Tibial artery (tissue), 4 donors: ENCODE measurements at places on chromosomes 5 and 9.

- H3K27ac ChIP-seq: no peak overlapping the region
- no peaks in the 10 kb centered on the region for H3K27me3 ChIP-seq
- no peak for DNase-seq
- no peaks in the 10 kb centered on the region for H3K36me3 ChIP-seq
- H3K4me1 ChIP-seq: no peaks in the 10 kb centered on the region
These were observed 67.2 kb upstream of the CCDC152 start for GRCh38 chr5:42689391-42689790.

- H3K4me3 ChIP-seq: no peak overlapping the region
- H3K4me1 ChIP-seq: no peaks in the 10 kb centered on the region
- no peak overlapping the region for H3K27ac ChIP-seq
- H3K27me3 ChIP-seq: no peaks in the 10 kb centered on the region
- H3K36me3 ChIP-seq: no peaks in the 10 kb centered on the region
These were observed 157.1 kb downstream of the ATP10B start for GRCh38 chr5:160694896-160695295.

DNA sequence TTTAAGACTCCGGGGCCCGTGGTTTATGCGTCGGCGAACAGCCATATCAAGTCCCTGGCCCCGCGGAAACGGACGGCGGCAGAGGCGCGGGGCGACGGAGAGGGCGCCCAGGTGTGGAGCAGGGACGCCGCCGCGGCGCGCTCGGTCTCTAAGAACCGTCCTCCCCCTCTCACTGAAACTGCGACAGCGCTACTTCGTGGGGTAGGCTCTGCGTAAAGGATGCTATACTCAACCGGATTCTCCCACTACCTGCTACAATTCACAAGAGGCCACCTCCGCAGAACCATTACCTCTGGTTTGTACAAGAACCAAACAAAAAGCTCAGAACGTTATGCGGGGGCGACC, 404 bp downstream of the MRNIP start:
- peak; percentile 38 for DNase-seq
- peaks cover 18% of the 10 kb centered on the region for H3K36me3 ChIP-seq
- peak overlapping the region; percentile 93 for H3K4me3 ChIP-seq
- peak overlapping the region; percentile 91 for H3K27ac ChIP-seq
- no peaks in the 10 kb centered on the region for H3K27me3 ChIP-seq

DNA sequence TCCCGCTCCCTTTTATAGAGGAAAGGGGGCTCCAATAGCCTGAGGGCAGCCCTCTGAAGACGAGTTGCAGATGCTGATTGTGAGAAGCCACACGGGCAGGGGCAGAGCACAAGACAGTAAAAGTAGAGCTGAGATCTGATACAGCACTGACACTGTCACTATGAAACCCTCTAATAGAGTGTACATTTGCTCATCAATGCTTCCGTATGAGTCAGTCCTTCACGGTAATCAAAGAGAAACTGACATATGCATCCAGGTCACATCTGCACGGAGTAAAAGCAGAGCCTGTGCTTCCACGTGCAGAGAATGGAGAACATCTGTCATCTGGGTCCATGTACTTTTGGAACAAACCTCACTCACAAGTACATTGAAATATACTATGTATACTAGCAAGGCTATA, 60.6 kb upstream of the TMEM215 start:
- H3K4me3 ChIP-seq: no peak overlapping the region
- no peaks in the 10 kb centered on the region for H3K4me1 ChIP-seq
- no peaks in the 10 kb centered on the region for H3K27me3 ChIP-seq
- H3K27ac ChIP-seq: no peak overlapping the region

DNA sequence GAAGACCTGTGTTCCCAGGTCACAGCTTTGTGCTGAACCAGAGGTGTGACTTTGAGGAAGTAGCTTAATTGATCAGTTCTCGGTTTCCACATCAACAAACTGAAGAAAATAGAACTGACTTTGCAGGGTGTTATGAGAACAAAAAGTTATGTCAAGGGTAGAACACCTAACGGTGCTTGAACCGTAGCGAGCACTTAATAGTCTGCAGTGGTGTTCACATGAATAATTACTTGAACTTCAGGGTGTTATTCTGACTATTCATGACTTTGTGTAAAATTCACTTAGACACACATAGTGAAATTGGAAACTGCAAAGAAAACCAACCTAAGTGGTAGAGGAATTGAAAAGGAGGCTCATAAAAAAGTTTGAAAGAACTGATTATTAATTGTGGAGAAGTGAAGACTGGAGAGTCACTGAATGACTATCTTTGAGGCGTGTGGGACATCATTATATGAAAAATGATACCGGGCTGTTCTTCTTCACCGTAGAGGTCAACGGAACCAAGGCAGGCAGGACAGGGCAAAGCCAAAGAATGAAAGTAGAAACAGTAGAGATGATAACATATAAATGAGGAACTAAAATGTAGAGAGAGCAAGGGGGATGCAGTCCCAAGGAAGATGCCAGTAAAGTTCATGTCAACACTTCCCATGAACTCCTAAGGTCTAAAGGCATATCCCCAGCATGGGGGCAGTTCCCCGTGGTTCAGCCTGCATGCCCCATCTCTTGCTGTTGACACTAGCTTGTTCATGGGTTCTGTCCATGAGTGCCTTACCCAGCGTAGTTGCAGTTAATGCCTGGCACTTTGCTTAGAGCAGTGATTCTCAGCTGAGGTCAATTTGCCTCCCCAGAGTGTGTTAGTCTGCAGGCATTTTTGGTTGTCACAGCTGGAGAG, 118.7 kb downstream of the ZNF462 start:
- H3K4me3 ChIP-seq: no peak overlapping the region
- H3K4me1 ChIP-seq: no peaks in the 10 kb centered on the region
- H3K27ac ChIP-seq: no peak overlapping the region
- no peaks in the 10 kb centered on the region for H3K27me3 ChIP-seq
- H3K36me3 ChIP-seq: peaks cover 8% of the 10 kb centered on the region
- no peak for DNase-seq

DNA sequence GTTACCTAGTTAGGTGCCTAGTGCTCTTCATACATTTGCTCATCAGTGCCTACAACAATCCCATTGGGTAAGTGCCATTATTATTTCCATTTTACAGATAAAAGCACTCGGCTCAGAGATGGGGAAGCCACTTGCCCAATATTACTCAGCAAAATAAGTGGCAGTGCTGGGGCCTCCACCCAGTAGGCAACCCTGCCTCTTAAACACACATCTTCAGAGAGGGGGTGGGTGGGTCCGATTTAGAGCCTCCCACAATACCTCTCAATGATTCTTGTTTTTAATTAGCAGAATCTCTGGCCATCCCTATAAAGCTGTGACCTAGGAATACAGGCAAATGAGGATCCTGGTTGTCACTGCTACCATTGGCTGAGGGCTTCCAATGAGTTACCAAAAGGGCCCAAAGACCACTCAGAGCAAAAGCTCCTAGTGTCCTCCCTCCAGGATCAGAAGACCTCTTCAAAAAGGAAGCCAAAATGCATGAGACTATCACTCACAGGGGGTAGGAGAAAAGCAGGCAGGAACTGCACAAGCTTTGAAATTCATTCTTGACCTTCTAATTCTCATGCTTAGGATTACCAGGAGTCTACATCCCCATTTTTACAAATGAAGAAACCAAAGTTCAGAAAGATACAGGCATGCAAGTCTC, 36.1 kb upstream of the UBE2D2 start:
- DNase-seq: no peak
- no peak overlapping the region for H3K27ac ChIP-seq
- no peaks in the 10 kb centered on the region for H3K4me1 ChIP-seq
- no peaks in the 10 kb centered on the region for H3K27me3 ChIP-seq
- no peak overlapping the region for H3K4me3 ChIP-seq

DNA sequence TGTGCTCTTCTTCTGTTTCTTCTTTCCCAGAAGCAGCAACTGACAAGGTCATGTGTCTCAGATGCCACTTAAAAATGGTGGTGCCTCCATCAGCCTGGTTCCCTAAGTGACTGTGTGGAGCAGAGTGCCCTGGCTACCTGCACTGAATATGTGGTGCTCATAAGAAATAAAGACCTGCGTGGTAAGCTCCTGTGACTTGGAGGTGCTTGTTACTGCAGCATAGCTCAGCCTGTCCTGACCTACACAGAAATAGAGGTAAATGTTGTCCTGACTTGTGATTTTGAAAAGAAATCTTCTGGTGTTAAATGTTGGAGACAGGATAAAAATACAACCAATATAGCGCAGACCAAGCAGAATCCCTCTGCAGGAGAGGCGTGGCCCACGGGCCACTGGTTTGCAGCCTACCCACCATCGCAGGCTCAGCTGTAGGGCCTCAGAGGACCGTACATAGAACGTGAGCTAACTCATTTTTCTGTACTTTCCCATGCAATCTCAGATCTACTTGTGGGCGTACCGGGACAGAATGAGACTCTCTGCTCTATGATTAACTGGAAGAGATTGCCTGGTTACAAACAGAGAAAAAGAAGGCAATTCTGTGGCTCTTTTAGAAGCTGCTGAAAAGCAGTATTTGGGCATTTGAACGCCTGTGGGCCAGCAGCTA, 79.4 kb upstream of the UNC5A start:
- no peaks in the 10 kb centered on the region for H3K36me3 ChIP-seq
- H3K4me3 ChIP-seq: no peak overlapping the region
- H3K27me3 ChIP-seq: peaks cover 72% of the 10 kb centered on the region
- H3K27ac ChIP-seq: no peak overlapping the region
